T-helper 2 cell treated with Interferon-gamma antibody and Interleukin-4, amounts not matched to agents 100 ng/mL and 5 ng/mL, for 36 hours (primary cell): ENCODE measurements at places on chromosomes 13 and 19. TPM values are rescaled to one million over a fixed set of nuclear protein-coding genes. Genes with fewer than 3 reads are reported as not detected.

The CEACAM8 gene
- not detected in 2 replicates for total RNA-seq

The BRSK1 gene
- 4.9 and 5.3 TPM in 2 replicates for total RNA-seq

The STAP2 gene
- 10.4 and 10.6 TPM in 2 replicates for total RNA-seq

The CALR3 gene
- total RNA-seq, result 0.18 TPM in 1 of 2 replicates, not detected in the other

The ITGBL1 gene
- total RNA-seq, result not detected in 2 replicates

The GZMM gene
- total RNA-seq, result 44.5 and 48.2 TPM in 2 replicates

The UGGT2 gene
- total RNA-seq, result 0.52 and 0.68 TPM in 2 replicates

The PPP1R13L gene
- total RNA-seq, result 10.9 and 12.9 TPM in 2 replicates
